NAMALWA (cell line): ENCODE measurements at places on chromosomes 2 and 18.
A peak's percentile ranks its signal among the peaks of the same experiment; 100 is the strongest.

- DNase-seq: no peak
These were observed 36.5 kb upstream of the MAP2 start for GRCh38 chr2:209387389-209387788.

- no peak for DNase-seq
These were observed 531.9 kb downstream of the PARD3B start for GRCh38 chr2:205077159-205077558.

DNA sequence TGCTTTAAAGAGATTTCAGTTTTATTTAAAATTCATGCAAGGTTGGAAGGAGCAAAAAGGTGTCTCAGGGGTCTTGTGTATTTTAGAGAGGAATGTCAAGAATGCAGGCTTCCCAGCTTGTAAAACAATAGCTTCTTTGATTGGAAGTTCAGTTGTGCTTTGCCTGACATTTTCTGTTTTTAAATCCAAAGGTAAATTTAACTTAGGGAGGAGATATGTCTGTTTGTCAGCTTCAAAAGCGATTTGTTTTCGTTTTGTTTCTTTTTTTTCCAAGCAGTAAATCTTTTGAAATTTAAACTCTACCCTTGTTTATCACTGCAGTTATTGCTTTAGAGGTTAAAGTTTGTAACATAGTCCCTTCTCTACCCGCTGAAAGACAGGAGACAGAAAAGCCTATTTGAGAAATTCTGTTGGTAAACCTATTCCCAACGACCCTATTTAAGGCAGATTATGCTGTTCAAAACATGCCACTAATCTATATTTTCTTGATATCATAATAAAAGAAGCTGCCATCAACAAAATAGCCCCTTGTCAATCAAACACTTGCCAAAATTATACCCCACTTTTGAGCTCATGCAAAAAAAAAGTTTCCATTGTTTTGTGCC is 639.6 kb downstream of the IRS1 start:
- DNase-seq: no peak

GRCh38 chr18:34083910-34084535 is 140.7 kb downstream of the NOL4 start:
- DNase-seq: no peak

GRCh38 chr18:40222776-40223175 is 1732.3 kb upstream of the PIK3C3 start:
- no peak for DNase-seq

GRCh38 chr2:159035790-159036411 is 67.5 kb downstream of the TANC1 start:
- DNase-seq: peak; percentile 16

DNA sequence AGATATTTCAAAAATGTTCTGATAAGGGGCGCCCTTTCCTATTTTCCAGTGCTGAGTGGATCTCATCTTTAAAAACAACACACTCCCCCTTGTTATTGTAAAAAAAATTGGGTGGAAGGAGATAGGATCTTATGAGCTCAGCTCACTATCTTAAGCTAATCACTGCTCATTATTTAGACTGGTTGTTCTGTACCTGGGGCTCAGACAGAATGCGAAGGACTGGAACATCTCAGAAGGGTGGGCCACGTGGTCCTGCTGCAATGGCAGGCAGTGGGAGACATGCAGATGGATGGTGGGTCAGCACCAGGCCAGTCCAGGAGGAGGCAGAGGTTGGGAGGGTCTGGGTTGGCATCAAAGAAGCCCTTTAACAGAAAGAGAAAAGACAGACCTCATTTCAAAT is 48.3 kb upstream of the GPR155 start:
- no peak for DNase-seq

- peak; percentile 51 for DNase-seq
These were observed 52.7 kb upstream of the CALCRL start for GRCh38 chr2:187500585-187501359.

- no peak for DNase-seq
These were observed 26.2 kb upstream of the RND3 start for GRCh38 chr2:150513647-150514046.

GRCh38 chr2:227256605-227257004 is 68.4 kb upstream of the MFF start:
- DNase-seq: no peak

- DNase-seq: no peak
These were observed 1228.3 kb upstream of the CHAC2 start for GRCh38 chr2:52539026-52539970.

- no peak for DNase-seq
These were observed 416.0 kb upstream of the CNTNAP5 start for GRCh38 chr2:123609077-123609476.

GRCh38 chr18:24246143-24246542 is 107.3 kb downstream of the CABYR start:
- no peak for DNase-seq

GRCh38 chr2:118255771-118256372 is 167.6 kb downstream of the INSIG2 start:
- no peak for DNase-seq

GRCh38 chr2:16664052-16664731 is 1.4 kb downstream of the CYRIA start:
- DNase-seq: peak; percentile 80

- no peak for DNase-seq
These were observed 137.6 kb downstream of the MYO1B start for GRCh38 chr2:191382801-191383200.

GRCh38 chr18:48108136-48108535 is 177.7 kb upstream of the SMAD2 start:
- no peak for DNase-seq

DNA sequence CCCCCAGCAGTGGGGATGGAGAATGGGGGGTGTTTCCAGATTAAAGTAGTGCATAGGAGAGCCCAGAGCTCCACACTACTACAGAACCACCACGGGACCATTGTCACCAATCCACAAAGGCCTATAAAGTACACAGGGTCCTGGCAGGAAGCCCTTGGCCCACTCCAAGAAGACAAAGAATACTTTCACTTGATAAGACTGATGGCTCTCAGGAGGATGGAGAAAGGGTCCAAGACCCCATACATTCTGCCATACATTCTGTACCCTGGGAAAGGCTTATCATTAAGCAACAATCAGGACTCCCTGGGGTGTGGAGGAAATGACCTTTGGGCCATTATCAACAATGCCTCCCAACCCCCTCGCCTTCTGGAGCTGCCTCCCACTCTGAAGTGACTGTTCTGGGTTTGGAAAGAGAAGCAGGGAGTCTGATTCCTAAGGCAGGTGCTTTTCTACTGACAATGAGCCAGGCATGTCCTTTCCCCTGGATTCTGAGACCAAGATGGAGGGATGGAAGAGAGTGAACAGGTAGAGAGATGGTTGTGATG is 85.4 kb downstream of the XDH start:
- no peak for DNase-seq

DNA sequence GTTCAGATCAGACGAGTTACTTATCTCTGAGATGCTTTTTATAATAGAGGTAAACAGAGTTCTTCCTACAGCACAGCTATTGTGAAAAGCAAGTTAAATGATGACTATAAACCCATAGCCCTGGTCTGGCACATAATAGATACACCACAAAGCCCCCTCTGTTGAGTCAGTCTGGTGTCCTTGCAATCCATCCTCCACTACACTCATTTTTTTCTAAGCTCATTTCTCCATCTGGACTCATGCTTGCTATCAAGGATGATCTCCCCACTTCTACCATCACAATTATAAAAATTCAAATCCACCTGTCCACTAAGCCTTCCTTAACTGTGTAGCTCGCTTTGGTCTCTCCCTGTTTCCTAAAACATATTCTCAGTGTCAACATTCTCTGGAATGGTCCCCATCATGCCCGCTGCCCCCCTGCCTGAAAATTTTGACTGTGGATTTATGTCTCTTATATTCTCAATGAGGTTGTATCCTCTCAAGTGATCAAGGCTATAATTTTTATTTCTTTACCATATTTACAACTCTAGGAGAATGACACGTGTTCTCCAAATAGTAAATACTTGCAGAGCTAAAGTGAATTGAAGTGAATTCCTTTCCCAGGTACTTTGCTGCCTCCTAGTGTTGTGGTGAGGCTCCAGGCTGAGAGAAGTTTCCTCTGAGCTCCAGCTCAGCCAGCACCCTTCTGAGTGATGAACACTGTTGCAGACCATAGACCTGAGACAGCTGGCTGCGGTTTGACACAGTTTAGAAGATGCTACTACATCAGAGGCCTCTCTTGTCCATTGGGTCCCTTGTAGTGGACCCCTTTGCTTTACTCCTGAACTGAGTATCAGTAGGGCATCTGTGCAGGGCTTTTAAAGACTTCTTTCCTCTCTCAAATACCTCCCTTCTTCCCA is 108.7 kb downstream of the DPP10 start:
- peak; percentile 61 for DNase-seq

DNA sequence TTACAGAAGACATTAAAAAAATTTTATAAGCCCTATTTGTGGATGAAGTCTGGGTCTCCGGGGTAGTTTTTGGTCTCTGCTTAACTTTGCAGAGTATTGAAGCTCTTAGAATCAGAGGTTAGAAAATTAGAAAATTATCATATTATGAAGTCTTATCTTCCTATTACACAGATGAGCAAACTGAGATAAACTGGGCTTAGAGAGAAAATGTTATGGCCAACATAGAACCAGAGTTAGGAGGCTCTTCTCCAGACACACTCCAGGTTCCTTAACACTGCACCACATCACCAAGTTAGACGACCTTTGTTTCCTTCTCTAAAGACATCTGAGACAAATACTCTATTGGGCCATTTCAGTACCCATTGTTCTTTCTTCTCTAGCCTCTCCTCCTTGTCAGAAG is 36.7 kb upstream of the NEB start:
- DNase-seq: no peak

DNA sequence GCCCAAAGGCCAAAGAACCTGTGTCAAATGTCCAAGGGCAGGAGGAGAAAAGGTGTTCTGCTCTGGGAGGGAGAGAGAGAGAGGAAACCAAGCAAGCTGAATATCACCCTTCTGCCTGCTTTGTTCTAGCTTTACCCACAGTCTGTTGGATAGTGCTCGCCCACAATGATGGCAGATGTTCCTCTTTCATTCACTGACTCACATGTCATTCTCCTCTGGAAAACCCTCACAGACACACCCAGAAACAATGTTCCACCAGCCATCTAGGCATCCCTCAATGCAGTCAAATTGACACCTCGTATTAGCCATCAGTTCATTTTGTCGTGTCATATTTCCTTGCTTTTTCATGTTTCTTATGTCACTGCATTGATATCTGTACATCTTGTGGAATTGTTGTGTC is 150.3 kb downstream of the UBR3 start:
- no peak for DNase-seq

GRCh38 chr2:12732651-12733050 is 15.9 kb downstream of the TRIB2 start:
- no peak for DNase-seq

- no peak for DNase-seq
These were observed 94.3 kb downstream of the LOXHD1 start for GRCh38 chr18:46562674-46563192.

DNA sequence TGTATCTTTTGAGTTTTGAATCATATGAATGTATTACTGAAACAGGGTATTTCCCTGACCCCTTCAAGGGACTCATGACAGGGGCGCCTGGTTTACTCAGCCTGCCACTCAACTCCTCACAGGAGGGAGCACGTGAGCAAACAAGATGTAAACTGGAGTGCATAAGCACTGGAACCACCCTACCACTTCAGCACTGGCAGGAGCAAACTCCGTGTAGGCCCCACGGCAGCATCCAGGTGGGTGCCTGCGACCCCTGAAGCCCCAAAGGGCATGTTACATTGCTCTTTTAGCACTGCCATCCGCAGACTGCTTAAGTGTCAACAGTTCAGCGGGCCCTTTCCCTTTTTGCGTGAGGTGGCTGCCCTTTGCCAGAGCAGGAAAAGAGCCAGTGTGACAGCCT is 8.2 kb upstream of the DAPL1 start:
- no peak for DNase-seq

DNA sequence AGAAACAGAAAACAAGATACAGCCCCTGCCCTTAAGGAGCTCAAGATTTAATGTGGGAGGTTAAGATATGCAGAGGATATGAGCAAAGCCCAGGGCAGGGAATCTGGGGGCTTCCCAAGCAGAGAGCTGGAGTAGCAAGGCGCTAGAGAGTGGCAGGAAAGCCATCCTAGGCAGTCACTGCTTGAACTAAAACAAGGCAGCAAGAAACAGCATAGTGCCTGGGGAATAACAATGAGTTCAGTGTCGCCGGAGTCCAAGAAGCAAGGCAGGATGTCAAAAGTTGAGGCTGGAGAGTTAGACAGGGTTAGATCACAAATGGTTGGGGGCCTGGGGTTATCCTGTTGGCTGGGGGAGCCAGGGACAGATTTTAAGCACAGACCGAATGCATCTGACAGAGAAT is 24.6 kb downstream of the CDH2 start:
- no peak for DNase-seq

DNA sequence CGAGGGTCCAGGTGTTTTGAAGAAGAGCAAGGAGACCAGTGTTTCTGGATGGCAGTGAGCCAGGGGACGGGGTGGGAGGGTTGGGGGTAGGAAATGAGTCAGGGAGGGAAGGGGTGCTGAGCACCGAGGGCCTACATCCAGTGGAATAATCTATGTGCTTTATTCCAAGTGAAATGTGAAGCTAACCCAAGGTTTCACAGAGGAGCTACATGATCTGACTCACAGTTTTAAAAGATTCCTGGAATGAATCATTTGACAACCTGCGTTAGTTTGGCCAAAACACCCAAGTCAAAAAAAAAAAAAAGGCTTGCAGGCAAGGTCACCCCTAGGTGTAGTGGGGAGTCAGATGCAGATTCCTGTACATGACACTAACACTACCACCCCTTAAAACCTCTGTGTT is 419.7 kb upstream of the MEX3C start:
- no peak for DNase-seq

GRCh38 chr2:112542984-112543661 is 858 bp downstream of the POLR1B start:
- DNase-seq: peak; percentile 55

GRCh38 chr18:13447621-13448334 is 229.2 kb downstream of the LDLRAD4 start:
- no peak for DNase-seq

DNA sequence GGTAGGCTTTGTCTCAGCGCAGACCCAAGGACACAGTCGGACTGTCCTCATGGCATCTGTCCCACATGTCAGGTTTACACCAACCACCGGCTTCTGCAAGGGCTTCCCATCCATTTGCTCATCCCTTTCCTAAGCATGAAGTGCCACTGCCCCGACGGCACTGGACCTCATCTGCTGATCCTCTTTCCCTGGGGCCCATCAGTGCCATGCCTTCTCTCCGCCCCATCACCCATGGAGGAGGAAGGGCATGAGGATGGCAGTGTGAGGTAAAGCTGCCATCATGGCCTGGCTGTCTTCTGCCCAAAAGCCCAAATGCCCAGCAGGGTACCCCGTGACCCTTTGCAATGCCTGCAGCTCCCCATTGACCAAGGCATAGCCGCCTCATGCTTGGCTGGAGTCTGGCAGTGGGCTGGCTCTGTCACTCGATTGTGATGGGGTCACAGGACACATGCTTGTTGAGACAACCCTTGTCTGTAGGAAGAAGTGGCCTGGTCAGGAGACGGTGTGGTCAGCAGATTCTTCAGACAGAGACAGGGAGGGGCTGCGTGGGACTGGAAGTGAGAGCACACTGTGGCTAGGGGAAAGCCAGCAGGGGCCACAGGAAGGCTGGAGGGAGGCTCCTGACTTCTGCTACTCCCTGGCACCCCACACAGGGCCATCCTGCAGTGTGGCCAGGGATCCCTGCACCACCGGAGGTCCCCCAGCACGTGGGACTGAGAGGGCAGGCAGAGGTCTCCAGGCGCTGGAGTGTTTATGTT is 493.7 kb upstream of the HS6ST1 start:
- DNase-seq: no peak
